ENCODE measurements at places on chromosomes 16 and 17.

- DNase-seq: no peak
These were observed 151.2 kb downstream of the TANC2 start for GRCh38 chr17:63116967-63117830.

DNA sequence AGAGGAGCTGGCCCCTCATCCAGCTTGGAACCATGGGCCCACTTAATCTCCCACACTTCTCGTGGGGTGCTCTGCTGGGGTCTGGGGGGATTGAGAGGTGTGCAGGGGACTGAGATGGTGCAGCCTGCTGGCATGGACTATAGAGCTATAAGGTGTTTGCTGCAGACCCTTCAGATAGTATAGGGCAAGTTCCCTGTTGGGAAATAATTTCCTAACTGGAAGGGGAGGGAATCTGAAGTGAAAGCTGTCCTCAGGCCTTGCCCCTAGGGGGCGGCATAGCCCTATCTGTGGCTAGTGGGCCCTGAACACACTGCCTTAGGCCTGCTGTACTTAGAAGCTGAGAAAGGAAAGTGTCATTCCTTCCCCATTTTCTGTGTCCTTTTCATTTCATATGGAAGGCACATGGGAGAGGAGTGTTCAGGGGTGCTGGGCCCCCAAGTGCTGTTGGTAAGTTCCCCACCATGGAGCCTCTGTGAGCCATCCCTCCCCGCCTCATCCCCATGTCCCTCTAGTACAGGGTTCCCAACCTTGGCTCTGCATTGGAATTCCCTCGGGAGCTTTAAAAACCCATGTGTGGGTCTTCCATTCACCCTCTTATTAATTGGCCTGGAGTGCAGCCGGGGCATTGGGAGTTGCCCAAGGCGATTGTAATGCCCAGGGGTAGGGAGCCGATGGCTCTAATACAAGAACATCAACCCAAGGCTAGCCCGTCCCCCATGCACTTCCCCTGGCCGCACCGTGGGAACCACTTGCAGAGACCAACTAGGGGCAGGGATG is 19.7 kb downstream of the GOSR2 start:
- DNase-seq: peak; percentile 69

- DNase-seq: no peak
These were observed 5.7 kb upstream of the IL32 start for GRCh38 chr16:3059723-3060242.

DNA sequence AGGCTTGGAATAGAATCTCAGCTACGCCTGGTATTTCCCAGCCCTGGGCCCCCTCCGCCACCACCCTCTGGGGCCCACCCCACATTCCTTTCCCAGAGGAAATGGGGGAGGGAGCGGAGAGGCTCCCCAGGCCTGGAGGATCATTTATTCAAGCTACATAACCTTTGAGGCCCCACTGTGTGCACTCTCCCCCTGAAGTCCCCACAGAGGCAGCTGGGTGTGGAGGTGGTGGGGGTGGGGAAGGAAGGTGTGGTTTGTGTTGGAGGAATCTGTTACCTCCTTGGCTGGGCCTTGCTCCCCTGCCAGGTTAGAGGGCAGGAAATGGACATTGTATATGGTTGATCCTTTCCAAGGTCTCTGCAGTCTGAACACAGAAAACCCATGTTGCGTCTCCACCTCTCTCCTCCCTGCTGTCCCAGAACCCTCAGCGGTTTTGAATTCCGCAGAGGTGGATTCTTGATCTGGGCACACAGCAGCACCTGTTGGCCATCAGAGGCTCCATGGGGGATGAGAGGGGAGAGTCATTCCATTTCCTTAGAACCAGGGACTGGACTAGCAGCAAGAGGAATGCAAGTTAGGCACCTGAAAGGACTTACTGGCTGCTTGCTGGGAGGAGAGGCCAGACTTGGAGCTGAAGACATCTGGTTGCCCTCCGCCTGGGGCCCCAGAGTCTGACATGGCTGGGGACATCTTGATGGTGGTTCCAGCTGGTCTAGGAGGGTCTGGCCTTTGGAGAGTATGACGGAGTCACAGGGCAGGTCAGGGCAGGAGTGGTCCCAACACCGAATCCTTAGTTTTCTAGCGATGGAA is 23.0 kb downstream of the ARHGAP23 start:
- no peak for DNase-seq

- peak; percentile 95 for DNase-seq
These were observed at the start of gene NLRC5 for GRCh38 chr16:56988948-56989945. Gene NLRC5 (plus strand): TSS chr16:56989557. CDS start chr16:57020713, 31,156 bp downstream.

DNA sequence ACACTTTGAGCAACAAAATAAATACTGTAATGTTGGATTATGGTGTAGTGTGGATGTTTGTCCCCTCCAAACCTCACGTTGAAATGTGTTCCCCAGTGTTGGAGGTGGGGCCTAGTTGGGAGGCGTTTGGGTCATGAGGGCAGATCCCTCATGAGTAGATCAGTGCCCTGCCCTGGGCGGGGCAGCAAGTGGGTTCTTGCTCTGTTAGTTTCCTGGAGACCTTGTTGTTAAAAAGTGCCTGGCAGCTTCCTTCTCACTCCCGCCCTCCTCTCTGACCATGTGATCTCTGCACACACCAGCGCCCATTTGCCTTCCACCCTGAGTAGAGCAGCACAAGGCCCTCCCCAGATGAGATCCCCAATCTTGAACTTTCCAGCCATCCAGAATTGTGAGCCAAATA is 67.7 kb downstream of the MPRIP start:
- peak; percentile 35 for DNase-seq

DNA sequence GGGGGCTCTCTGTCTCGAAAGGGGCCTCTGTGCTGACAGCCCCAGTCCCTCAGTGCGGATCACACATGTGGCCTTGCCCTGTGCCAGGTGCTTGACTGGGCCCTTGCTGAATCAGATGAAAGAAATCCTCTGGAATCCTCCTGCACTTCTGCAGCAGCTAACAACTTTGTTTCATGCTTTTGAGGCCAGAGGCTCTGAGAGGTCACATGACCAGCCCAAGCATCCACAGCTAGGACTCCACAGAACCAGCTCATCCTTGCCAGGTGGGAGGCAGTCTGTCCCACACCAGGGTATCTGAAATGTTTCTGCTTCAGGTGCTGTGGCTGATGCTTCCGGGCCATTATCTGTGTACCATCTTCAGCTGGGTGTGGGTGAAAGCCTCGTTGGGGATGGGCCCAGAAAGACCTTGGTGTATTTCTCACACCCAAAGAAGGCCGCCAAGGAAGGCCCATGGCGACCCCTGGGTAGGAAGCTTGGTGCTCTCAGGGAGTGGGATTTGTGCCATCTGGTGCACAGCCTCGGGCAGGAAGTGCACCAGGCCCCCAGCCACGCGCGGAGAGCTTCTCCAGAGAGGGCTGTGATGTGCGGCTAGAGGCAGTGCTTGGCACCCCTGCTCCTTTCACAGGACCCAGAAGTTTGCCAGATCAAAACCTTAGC is 143.8 kb downstream of the CLEC16A start:
- peak; percentile 61 for DNase-seq

- DNase-seq: peak; percentile 66
These were observed 63.6 kb downstream of the SMG6 start for GRCh38 chr17:2239882-2240430.

DNA sequence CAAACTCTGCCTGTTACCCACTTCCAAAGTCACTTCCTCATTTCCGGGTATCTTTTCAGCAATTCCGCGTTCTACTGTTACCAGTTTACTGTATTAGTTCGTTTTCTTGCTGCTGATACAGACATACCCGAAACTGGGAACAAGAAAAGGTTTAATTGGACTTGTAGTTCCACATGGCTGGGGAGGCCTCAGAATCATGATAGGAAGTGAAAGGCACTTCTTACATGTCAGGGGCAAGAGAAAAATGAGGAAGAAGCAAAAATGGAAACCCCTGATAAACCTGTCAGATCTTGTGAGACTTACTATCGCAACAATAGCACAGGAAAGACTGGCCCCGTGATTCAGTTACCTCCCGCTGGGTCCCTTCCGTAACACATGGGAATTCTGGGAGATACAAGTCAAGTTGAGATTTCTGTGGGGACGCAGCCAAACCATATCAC is 30.9 kb downstream of the PAFAH1B1 start:
- DNase-seq: no peak

GRCh38 chr17:78986048-78986648 is 6.4 kb upstream of the LGALS3BP start:
- DNase-seq: peak; percentile 57

- peak; percentile 89 for DNase-seq
These were observed at the start of gene METTL23 for GRCh38 chr17:76726776-76727718. Gene METTL23 (plus strand): TSS chr17:76726839. CDS start chr17:76729711, 2,872 bp downstream.

GRCh38 chr16:75377729-75378386 is 55.4 kb downstream of the CFDP1 start:
- DNase-seq: no peak

DNA sequence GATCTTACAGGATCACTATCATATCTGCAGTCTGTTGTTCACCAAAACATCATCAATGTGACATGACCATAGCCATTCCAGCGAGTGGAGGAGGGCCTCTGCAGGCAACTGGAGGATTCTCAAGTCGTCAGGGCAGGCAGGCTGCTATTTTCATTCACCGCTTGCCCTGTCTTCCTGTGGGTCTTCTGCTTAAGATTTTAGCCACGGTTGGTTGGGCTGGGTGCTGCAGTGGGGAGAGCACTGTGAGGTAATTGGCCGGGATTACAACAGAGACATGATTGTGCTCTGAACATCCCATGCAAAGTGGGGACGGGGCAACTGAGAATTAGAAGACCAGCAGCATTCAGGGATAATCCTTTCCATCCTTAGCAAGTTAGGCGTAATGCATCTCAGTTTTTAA is 245.9 kb downstream of the CPPED1 start:
- DNase-seq: no peak

GRCh38 chr17:80936723-80937122 is 54.9 kb upstream of the CHMP6 start:
- DNase-seq: no peak

DNA sequence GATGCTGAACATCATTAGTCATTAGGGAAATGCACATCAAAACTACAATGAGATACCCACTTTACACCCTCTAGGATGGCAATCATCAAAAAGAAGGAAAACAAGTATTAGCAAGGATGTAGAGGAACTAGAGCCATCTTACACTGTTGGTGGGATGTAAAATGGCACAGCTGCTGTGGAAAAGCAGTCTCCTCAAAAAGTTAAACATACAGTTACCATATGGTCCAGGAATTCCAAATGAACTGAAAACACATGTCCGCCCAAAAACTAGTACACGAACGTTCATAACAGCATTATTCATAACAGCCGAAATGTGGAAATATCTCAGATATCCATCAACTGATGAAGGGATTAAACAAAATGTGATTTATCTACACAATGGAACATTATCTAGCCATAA is 7.0 kb downstream of the FBF1 start:
- DNase-seq: no peak

DNA sequence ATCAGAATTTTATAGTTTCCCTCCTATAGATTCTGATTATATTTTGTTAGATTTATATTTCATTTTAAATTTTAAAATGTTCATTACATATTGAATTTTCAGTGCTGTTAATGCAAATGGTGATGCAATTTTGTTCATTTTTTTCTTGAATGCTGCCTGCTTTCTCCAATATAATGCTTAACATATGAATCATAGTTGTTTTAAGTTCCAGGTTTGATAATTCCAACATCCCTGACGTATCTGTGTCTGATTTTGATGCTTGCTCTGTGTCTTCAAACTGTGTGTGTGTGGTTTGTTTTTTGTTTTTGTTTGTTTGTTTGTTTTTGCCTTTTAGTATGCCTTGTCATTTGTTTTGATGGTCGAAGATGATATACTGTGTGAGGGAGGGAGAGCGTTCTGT is 134.7 kb upstream of the ELAC2 start:
- DNase-seq: no peak

GRCh38 chr17:38996660-38997337 is 29.6 kb upstream of the FBXO47 start:
- no peak for DNase-seq

DNA sequence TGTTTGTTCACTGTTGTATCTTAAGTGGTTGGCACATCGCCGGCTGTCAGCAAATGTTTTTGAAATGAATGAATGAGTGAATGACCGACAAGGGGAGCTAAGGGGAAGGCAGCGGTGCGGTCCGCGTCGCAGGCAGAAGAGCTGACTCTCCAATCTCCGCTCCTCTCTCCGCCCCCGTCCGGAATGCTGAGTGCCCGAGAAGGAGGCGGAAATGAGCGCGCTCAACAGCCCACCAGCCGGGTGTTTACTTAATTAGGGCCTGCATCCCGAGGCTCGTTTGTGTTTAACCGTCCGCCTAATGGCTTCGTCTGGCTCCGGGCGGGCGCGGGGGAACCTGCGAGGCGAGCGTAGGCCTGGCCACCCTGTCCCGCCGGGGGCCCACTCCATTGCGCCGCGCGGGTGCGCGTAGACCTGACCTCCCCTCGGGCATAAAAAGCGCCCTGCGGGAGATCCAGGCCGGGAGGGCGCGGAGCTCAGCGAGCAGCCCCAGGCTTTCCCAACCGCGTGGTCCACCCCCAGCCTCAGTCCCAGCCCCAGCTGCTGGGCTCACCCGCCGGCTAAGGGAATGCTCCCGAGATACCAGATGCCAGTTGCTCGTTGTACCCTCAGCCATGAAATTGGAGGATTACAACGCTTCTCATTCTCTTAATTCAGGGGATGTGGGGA is 2.5 kb upstream of the CDH3 start:
- DNase-seq: peak; percentile 32

- DNase-seq: no peak
These were observed 11.8 kb upstream of the PHF12 start for GRCh38 chr17:28963055-28963611.

DNA sequence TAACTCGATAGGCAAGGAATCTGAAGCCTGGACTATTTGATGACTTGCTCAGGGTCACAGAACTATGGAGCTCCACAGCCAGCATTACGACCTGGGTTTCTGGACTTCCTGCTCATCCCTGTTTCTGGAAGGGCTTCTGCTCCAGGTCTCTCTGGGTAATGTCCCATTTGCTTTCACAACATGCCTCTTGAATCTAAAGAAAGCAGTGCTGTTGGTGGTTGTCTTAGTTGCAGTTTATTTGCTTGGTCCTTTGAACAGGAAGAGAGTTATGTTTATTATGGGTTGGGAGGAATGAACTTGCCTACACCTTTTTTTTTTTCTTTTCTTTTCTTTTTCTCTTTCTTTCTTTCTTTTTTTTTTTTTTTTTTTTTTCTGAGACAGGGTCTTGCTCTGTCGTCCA is 84.8 kb downstream of the PITPNC1 start:
- DNase-seq: no peak

GRCh38 chr16:71995038-71995437 is 5.2 kb downstream of the PKD1L3 start:
- no peak for DNase-seq
